Activated T-helper 2 cell treated with anti-CD3 and anti-CD28 coated beads, Interferon-gamma antibody, Interleukin-2, Interleukin-4, amounts not matched to agents 10 μg/mL and 5 μg/mL and 100 μg/mL, durations not matched to agents 14 hours and 24 hours and 36 hours (primary cell): ENCODE measurements at places on chromosomes 5 and 9. TPM values are rescaled to one million over a fixed set of nuclear protein-coding genes. Genes with fewer than 3 reads are reported as not detected.

The CTXN3 gene
- total RNA-seq: not detected in 2 replicates

The IL13 gene
- total RNA-seq: 777 and 830 TPM in 2 replicates

The FBXW5 gene
- total RNA-seq: 94.4 and 95.9 TPM in 2 replicates

The SMIM3 gene
- total RNA-seq: 24.5 and 25.7 TPM in 2 replicates

- no peaks in the 10 kb centered on the region for H3K27me3 ChIP-seq
- no peaks in the 10 kb centered on the region for H3K4me1 ChIP-seq
- no peak overlapping the region for H3K27ac ChIP-seq
- DNase-seq: no peak
Measured at GRCh38 chr9:134922066-134922931, 4.6 kb upstream of the FCN1 start.

GRCh38 chr5:132756542-132756941, 9.3 kb downstream of the CCNI2 start:
- H3K27me3 ChIP-seq: no peaks in the 10 kb centered on the region
- H3K4me1 ChIP-seq: peaks cover 24% of the 10 kb centered on the region
- no peak overlapping the region for H3K4me3 ChIP-seq

DNA sequence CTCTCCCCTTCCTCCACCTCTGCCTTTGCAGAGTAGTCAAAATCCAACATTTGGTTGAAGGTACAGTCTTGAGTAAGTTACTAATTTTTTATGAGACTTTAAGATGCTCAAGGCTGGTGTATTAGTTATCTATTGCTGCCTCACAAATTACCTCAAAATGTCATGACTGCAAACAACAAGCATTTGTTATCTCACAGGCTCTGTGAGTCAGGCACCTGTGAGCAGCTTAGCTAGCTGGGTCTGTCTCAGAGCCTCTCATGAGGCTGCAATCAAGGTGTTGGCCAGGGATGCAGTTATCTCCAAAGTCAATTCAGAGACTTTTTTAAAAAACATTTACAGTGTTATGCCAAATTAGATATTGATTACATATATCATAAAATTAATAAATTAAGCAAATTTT, 371.3 kb upstream of the RGMB start:
- H3K27me3 ChIP-seq: no peaks in the 10 kb centered on the region
- no peak overlapping the region for H3K4me3 ChIP-seq
- no peaks in the 10 kb centered on the region for H3K36me3 ChIP-seq
- no peak overlapping the region for H3K27ac ChIP-seq
- no peak for DNase-seq

GRCh38 chr5:81242906-81243436, 9.8 kb downstream of the CKMT2 start:
- no peaks in the 10 kb centered on the region for H3K36me3 ChIP-seq
- no peak overlapping the region for H3K4me3 ChIP-seq
- no peak overlapping the region for H3K27ac ChIP-seq
- no peaks in the 10 kb centered on the region for H3K27me3 ChIP-seq
- H3K4me1 ChIP-seq: peaks cover 6% of the 10 kb centered on the region
- DNase-seq: no peak
